Renal cortical epithelial cell (primary cell): ENCODE measurements at places on chromosomes 7 and 10. TPM values are rescaled to one million over a fixed set of nuclear protein-coding genes. Genes with fewer than 3 reads are reported as not detected.

Gene GBX1
- total RNA-seq = not detected in 2 replicates

Gene MYO1G
- total RNA-seq = not detected in 2 replicates

Gene AFAP1L2
- 40.1 and 71.4 TPM in 2 replicates for total RNA-seq

Gene SAMD9L
- 15.6 and 17.7 TPM in 2 replicates for total RNA-seq

Gene VKORC1L1
- total RNA-seq = 22.7 and 30.7 TPM in 2 replicates
